ENCODE measurements at places on chromosomes 5 and 9. TPM values are rescaled to one million over a fixed set of nuclear protein-coding genes. Genes with fewer than 3 reads are reported as not detected.

Gene TEX48
- polyA plus RNA-seq = not detected

Gene DRD1
- 0.19 TPM for polyA plus RNA-seq

Gene PCDHB12
- 0.27 TPM for polyA plus RNA-seq

Gene HTR1A
- polyA plus RNA-seq = not detected

Gene DOLPP1
- 12.2 TPM for polyA plus RNA-seq

Gene PCDHGA4
- 3.1 TPM for polyA plus RNA-seq

Gene GRIN3A
- polyA plus RNA-seq = not detected

Gene NREP
- polyA plus RNA-seq = 364 TPM

Gene SERF1A
- polyA plus RNA-seq = 4.9 TPM

Gene NFIB
- 46.5 TPM for polyA plus RNA-seq

Gene MAP1B
- 109 TPM for polyA plus RNA-seq

Gene PCDHB13
- 0.62 TPM for polyA plus RNA-seq

Gene UGT3A2
- polyA plus RNA-seq = not detected

Gene FAM78A
- polyA plus RNA-seq = 0.26 TPM

Gene ELOVL7
- polyA plus RNA-seq = 0.07 TPM

Gene SNAPC4
- 1.8 TPM for polyA plus RNA-seq

Gene PCDHA10
- 0.09 TPM for polyA plus RNA-seq

Gene MTREX
- polyA plus RNA-seq = 54.1 TPM
